ENCODE measurements at places on chromosomes 7 and 10. TPM values are rescaled to one million over a fixed set of nuclear protein-coding genes. Genes with fewer than 3 reads are reported as not detected.

- no peak overlapping the region for H3K4me3 ChIP-seq
- no peak overlapping the region for H3K27ac ChIP-seq
- no peaks in the 10 kb centered on the region for H3K4me1 ChIP-seq
- no peaks in the 10 kb centered on the region for H3K36me3 ChIP-seq
- no peak for DNase-seq
- H3K27me3 ChIP-seq: no peaks in the 10 kb centered on the region
These were observed 236.3 kb downstream of the HTR7 start for GRCh38 chr10:90621577-90621976.

GRCh38 chr7:71120096-71120495 lies 11.8 kb upstream of the GALNT17 start:
- H3K4me1 ChIP-seq: no peaks in the 10 kb centered on the region
- H3K27ac ChIP-seq: no peak overlapping the region
- H3K27me3 ChIP-seq: no peaks in the 10 kb centered on the region
- no peak overlapping the region for H3K4me3 ChIP-seq
- H3K36me3 ChIP-seq: no peaks in the 10 kb centered on the region

GRCh38 chr7:120997882-120998474 lies 9.5 kb downstream of the CPED1 start:
- H3K36me3 ChIP-seq: no peaks in the 10 kb centered on the region
- H3K27ac ChIP-seq: peak overlapping the region; percentile 75
- DNase-seq: no peak
- peaks cover 17% of the 10 kb centered on the region for H3K4me1 ChIP-seq

DNA sequence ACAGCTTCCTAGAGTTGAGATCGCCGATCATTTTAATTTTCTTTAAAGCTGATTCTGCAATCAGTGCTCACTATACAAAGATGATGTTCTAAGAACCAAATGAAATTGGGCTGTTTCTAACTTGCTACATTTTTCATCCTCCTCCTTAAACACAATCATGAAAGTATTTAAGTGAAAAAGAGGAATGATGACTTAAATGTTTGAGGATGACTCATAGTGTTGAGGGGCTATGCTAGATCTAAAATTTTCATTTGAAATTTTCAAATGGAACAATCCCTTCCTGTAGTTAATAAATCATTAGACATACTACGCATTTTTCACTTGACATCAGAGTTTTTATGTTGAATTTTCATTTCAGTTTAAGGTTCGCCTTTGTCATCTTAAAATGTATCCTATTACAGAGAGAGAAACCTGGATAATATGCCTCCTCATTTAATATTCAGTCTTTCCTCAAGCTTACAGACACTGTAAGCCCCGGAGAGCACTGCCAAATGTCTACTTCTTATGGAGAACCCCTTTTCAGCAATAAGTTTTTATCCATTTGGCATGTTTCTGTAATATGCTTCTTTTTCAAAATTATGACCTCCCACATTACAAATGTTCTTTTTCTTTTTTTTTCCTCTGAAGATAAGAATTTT lies 499.6 kb downstream of the MAGI2 start:
- H3K27me3 ChIP-seq: no peaks in the 10 kb centered on the region
- H3K4me3 ChIP-seq: no peak overlapping the region
- no peak for DNase-seq
- H3K27ac ChIP-seq: no peak overlapping the region

GRCh38 chr10:60459701-60460457 lies 70.2 kb upstream of the ANK3 start:
- H3K4me1 ChIP-seq: no peaks in the 10 kb centered on the region
- no peak overlapping the region for H3K4me3 ChIP-seq
- no peak for DNase-seq
- no peak overlapping the region for H3K27ac ChIP-seq
- no peaks in the 10 kb centered on the region for H3K27me3 ChIP-seq
- no peaks in the 10 kb centered on the region for H3K36me3 ChIP-seq

DNA sequence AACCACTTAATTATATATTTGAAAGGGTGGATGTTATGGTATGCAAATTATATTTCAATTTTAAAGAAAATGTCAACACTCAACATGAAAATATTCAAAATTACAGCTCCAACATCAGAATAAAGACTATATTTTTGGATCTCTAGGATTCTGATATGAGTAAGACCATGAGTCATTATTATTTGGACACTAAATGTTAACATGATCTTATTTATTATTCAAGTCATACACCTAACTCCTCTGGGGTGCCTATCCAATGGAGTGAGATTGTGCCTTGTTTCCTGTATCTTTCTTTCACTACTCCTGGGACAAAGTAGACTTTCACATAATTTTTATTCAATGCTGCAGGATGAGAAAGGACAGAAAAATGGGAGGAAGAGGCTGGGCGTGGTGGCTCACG lies 135.2 kb upstream of the PRSS1 start:
- no peak overlapping the region for H3K27ac ChIP-seq
- DNase-seq: no peak
- H3K4me1 ChIP-seq: no peaks in the 10 kb centered on the region
- no peaks in the 10 kb centered on the region for H3K27me3 ChIP-seq
- no peak overlapping the region for H3K4me3 ChIP-seq

DNA sequence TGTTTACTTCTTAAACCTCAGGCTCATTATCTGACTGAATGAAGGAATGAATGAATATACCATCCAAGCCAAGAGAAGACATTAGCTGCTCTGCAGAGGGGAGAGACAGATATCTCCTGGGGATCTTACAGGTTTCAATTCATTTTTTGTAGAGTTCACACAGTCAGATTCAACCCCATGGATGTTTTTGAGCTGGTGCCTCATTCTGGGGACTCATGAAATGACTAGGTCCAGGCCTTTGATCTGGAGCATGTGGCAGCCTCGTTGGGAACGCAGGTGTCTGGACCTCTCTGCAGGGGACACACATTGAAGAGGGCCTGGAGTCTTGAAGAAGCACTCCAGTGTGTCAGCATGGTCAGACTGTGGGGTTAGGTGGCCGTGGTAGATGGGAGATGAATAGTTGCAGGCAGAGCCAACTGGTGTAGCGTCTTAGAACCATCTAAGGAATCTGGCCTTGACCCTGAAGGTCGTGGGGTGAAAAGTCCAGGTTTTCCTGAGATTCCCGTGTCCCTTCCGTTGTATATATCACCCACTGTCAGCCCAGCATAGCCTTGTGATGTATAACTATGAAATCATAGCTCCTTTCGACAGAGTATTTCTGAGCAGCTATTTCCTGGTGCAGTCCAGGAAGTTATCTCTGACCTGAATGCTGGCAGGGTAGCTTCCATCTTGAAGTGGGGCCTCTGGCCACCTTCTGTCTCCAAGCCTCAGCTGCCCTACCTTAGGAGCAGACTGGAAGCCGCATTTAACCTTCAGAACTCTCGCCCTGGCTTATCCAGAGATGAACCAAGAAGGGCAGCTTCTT lies 22.3 kb downstream of the BTBD16 start:
- no peak for DNase-seq
- no peaks in the 10 kb centered on the region for H3K4me1 ChIP-seq
- no peak overlapping the region for H3K27ac ChIP-seq

- H3K27me3 ChIP-seq: peaks cover 2% of the 10 kb centered on the region
- H3K36me3 ChIP-seq: no peaks in the 10 kb centered on the region
- DNase-seq: no peak
- no peak overlapping the region for H3K27ac ChIP-seq
- H3K4me1 ChIP-seq: no peaks in the 10 kb centered on the region
These were observed 1074.1 kb upstream of the AUTS2 start for GRCh38 chr7:68524126-68524525.

DNA sequence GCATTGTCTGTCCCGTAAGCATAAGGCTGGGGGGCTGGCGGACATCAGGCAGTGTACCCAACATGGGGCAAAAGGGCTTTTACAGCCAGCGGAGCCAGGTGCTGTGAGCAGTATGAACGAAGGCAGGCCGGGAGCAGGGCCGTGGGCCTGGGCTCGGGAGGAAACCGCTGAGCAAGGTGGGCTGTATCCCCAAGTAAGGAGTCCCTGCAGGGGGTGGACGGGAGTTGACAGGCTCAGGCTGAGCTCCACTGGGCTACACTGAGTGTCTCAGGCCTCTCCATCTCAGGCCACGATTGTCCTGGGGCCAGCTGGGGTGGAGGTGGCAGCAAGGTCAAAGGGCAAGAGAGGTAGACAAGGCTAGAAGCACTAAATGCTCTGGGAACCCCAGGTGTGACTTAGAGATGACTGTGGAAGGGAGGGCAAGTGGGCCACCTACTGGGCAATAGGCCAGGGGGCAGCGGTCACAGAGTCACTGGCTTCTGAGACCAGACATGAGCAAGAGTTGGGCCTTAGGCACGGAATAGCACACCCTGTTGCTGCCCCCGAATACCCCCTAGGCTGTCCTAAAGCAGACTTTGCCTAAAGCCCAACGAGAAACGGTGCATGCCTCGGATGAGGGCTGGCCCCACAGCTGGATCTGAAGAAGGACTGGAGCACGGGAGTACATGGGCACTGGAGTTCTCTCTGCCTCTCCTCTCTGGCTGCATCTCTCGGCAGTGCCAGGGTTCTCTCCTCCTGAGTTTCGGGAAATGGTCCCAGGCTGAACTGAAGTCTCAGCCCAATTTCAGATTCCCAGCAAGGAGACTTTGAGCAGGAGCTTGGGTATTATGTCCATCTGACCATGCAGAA lies 10.8 kb upstream of the RAMP3 start:
- no peak overlapping the region for H3K4me3 ChIP-seq
- H3K27me3 ChIP-seq: no peaks in the 10 kb centered on the region
- H3K4me1 ChIP-seq: no peaks in the 10 kb centered on the region

DNA sequence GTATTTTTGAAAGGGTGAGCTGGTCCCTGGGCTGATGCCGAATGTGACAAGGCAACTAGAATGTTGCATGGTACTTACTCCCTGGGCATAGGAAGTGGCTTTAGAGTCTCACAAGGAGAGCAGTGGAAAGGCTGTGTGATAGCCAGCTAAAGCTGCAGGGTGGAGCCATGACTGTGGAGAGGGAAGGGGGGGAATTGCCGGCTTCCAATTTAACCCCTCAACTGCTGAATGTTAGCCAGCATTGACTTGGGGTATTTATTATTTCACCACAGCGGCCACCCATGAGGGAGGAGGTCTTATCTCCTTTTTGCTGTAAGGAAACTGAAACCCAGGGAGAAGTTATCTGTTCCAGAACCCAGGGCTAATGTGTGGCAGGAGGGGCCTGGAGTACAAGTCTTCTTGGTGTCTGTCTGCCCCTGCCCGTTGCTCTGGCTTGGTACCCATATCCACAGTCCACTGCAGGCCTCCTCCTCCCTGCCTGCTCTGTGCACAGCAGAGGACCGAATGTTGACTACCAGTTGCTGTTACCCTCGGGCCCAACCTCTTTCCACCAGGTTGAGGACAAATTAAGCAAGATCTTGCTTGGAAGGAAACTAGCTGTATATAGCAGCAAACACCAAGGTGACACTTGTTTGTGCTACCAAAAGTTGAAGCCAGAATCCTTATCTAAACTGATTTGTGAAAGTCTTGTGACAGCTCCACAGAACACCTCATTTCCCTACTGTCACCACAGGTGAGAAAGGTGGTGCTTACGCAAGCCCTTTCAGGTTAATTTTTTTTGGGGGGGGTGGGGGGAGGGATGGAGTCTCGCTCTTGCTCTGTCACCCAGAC lies 37.6 kb downstream of the WBP1L start:
- H3K4me1 ChIP-seq: peaks cover 13% of the 10 kb centered on the region
- H3K36me3 ChIP-seq: no peaks in the 10 kb centered on the region
- no peak overlapping the region for H3K4me3 ChIP-seq
- DNase-seq: no peak

- no peak overlapping the region for H3K27ac ChIP-seq
- H3K36me3 ChIP-seq: no peaks in the 10 kb centered on the region
- no peaks in the 10 kb centered on the region for H3K4me1 ChIP-seq
These were observed 118.0 kb downstream of the BUB3 start for GRCh38 chr10:123272171-123272570.

GRCh38 chr7:50214126-50214670 lies 90.3 kb upstream of the IKZF1 start:
- no peaks in the 10 kb centered on the region for H3K4me1 ChIP-seq
- no peak overlapping the region for H3K4me3 ChIP-seq
- no peak overlapping the region for H3K27ac ChIP-seq
- DNase-seq: no peak

DNA sequence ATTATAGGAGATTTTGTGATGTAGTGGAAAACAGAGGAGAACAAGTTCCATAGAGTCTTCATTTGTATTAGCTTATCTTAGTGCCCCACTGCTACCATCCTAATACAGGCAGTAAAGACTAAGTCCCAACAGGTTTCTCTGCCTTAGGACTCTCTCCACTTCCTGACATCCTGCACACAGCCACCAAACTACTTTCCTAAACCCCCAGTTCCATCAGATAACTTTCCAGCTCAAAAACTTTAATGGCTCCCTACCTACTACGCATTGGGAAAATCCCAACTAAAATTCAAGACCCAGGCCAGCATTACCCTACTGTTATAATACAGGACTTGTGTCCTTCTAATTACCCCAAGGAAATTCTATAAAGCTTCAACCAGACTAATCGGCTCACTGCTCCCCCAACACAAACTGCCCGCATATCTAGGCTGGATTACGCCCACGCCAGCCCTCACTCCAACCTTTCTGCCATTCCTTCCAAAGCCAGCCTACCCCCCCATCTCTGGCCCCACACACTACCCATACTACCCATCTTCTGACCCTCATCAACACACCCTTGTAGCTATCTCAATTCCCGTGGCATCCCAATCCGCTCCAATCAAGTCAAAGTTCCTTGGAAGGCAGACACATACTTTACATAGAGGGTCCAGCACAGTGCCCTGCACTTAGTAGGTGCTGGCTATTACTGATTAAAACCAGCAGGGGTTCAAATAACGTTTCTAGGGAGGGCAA lies 1.4 kb downstream of the IDE start:
- H3K4me3 ChIP-seq: peak overlapping the region; percentile 95
- peaks cover 14% of the 10 kb centered on the region for H3K4me1 ChIP-seq
- H3K27ac ChIP-seq: no peak overlapping the region
- no peaks in the 10 kb centered on the region for H3K36me3 ChIP-seq
- no peak for DNase-seq

- H3K27me3 ChIP-seq: no peaks in the 10 kb centered on the region
- peak overlapping the region; percentile 95 for H3K27ac ChIP-seq
- DNase-seq: no peak
- H3K4me1 ChIP-seq: peaks cover 18% of the 10 kb centered on the region
- H3K36me3 ChIP-seq: no peaks in the 10 kb centered on the region
- H3K4me3 ChIP-seq: no peak overlapping the region
These were observed 24.5 kb downstream of the XPNPEP1 start for GRCh38 chr10:109898666-109899355.

Gene PRKCQ
- polyA plus RNA-seq: 1.3 TPM

Gene ANK3
- 16.5 TPM for polyA plus RNA-seq

Gene IGF2BP3
- polyA plus RNA-seq: 0.08 TPM

Gene MRLN
- polyA plus RNA-seq: not detected

Gene LIPA
- 58.0 TPM for polyA plus RNA-seq

Gene CDHR3
- polyA plus RNA-seq: 1.0 TPM

Gene UTF1
- not detected for polyA plus RNA-seq

Gene TEX47
- not detected for polyA plus RNA-seq
